T-helper 22 cell (primary cell): ENCODE measurements at places on chromosomes 7 and 10.

- no peak for DNase-seq
Measured at GRCh38 chr10:113096128-113096996, 146.3 kb downstream of the TCF7L2 start.

DNA sequence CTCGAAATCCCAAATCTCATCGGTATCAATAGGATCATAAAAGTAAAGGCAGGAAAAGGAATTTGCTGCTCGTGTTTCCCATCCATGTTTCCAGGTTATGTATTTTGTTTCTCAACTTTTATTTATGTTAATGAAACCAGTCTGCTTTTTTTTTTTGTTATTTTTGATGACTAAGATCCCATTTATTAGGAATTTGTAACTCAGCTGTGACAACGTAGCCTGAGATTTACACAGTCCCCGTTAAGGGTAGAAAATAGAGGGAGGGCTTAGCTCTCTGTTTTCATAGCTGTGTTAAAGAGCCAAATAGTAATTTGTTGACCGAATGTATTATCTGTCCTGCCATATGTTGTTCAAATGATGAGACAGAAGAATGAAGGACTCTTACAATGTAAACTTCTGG, 164.0 kb downstream of the MGMT start:
- no peak for DNase-seq

DNA sequence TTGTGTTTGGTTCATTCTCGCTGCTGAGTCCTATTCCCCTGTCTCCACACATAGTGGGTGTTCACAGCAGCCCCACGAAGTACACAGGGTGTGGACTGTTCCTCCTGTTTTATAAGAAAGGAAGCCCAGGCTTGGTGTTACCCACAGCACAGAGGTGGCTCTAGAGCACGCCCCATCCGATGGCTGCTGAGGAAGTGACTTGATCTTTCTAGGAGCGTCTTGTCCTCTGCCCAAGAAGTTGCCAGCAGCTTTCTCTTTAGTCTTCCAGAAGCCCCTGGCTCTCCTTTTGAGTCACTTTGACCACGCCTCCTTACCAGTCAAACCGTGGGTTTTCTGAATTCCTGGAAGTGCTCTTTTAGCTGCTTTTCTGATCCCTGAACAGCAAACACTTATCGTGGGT, 94.0 kb downstream of the GRK5 start:
- peak; percentile 44 for DNase-seq

DNA sequence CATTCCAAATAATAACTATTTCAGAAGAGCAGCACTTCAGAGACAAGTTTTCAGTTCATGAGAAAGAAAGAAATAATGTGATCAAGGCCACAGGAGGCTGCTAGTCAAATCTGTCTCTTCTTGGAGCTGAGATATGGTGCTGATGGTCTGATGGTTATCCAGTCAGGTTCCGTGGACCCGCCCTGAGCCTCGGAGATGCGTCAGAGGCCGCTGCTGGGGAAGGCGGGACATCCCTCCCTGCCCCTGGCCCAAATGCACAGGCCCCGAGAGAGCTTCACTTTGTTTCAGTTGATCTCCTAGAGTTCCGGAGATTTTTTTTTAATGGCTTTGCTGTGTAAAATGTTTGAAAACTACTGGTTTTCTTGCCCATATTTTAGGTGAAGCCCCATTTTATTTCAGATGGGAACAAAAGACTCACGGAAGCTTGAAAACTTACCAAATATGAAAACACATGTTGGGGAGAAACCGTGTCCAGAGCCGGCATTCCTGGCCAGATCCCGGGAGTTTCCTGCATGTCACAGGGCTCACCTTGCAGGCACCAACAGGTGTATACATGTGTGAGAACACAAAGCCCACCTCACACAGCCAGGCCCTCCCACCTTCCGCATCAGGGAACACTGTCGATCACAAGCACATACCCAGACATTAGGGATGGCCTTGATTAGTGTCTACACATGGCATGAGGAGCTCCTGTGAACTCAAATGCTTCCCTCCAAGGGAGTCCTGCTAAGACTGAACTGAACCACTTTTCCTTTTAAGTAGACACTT, 499.0 kb downstream of the TCERG1L start:
- DNase-seq, result no peak

DNA sequence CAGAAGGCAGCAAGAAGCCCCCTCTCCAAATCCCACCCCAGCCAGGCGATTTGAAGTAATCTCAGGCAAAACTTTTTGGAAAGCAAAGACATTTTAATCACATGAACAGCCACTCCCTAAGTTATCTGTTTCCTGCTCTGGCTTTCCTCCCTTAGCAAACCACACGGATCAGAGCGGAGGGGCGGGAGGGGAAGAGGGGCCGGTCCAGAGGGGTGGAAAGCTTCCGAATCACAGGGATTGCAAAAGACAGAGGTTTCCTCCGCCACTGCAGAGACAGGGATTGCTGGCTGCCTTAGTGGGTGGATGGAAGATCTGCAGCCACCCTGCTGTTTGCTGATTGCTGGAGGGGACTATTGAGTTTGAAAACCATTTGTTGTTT, 41.2 kb downstream of the ZCCHC24 start:
- no peak for DNase-seq
